Adipocyte (in vitro differentiated cells): ENCODE measurements at places on chromosomes 13 and 19.

GRCh38 chr19:33114312-33114711 is 17.6 kb upstream of the WDR88 start:
- DNase-seq: no peak

DNA sequence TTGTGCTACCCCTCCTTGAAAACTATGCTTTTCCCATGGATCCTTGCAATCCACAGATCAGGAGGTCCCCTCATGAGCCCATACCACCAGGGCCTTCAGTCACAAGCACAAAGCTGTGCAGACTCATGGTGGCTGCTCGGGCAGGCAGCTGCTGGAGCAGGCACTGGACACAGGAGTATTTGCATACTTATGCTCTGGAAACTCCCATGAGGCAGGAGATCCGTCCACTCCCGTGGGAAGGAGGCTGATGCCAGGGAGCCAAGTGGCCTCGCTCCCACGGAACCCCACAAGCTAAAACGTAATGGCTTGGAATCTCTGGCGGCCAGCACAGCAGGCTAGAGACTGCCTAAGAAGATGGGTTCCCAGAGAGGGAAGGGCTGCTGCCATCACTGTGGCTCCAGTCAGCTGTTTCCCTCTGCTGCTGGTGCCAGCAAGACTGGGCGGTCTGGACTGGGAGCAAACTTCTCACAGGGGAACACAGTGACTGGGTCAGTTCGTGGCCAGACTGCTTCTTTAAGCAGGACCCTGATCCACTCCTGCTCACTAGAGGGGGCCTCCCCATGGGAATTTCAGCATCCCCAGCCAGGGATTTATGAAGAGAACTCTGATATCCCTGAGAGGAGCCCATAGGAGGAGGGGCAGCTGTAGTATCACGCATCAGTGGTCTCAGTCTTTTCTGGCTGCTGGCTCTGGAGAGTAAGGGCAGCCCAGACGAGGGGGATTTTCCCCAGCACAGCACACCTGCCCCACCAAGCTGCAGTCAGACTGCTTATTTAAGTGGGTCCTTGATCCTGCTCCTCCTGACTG is 370.3 kb upstream of the ATXN8OS start:
- DNase-seq: no peak

DNA sequence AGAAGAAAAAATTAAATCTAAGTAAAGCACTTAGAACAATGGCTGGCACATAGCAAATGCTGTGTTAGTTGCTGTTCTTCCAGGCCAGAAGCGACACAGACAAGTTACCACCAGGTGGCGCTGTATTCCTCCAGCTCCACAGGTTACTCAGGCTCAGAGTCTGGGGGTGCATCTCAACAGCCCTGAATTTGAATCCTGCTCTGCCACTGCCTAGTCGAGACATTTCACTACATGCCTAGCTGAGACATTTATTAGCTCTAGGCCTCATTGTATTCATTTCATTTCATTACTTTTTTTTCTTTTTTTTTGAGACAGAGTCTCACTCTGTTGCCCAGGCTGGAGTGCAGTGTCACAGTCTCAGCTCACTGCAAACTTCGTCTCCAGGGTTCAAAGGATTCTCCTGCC is 16.4 kb upstream of the CYP2B6 start:
- peak; percentile 89 for DNase-seq

DNA sequence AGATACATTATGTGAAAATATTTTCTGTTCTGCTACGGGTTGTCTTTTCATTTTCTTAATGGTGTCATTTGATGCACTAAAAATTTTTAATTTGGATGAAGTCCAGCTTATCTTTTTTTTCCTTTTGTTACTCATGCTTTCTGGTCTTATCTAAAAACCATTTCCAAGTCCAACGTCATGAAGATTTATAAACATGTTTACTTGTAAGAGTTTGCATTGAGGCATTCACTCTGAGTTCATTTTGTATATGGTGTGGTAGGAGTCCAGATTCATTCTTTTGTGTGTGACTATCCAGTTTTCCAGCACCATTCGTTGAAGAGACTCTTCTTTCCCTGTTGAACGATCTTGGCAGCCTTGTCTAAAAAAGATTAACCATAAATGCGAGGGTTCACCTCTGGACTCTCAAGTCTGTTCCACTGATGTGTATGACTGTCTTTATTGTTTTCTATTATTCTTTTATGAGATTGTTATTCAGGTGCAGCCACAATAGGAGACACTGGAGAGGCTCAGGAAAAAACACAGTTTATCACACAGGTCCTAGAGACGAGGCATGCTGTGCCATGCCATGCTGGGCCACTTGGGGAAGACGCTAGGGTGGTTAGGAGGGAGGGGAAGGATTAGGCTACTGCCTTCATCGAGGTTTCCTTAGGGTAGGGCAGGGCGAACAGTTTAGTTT is 35.0 kb downstream of the NAA16 start:
- DNase-seq: no peak

DNA sequence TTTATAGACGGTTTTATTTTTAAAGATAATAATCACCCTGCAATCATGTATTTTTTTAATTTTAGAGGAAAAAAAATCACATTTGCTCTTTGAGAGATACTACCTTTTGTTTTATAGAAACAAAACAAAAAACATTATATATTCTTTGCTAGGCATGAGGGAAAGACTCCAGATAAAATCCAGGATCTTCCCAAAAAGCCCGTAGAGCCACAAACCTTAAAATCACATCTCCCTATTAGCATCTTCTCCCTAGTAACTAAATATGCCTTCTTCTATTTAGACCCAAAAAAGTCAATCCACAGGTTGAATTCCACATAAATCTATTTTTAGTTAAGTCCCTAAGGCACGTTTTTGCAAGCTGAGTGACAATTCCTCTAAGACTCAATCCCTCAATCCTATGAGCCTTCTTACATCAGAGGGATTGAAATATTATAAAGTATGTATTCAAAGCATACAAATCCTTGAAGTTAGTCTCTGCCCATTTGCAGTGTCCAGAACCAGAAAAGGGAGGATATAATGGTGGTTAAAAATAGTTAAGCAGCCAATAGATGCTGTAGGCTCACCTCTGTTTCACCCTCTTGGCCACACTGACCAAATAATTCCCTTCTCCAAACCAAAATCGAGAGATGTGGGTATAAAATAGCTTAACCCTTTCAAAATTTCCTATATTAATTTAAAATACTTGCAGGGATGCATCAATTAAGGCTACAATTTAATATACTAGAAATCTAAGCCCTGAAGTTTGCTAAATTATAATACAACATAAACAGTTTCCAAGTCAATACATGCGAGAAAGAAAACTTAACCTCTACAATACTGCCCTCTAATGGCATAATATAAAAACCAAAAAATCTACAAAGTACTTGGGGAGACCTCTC is 64.0 kb downstream of the SERP2 start:
- peak; percentile 85 for DNase-seq

- DNase-seq: peak; percentile 12
Observed at GRCh38 chr13:29454931-29455481, 140.5 kb downstream of the SLC7A1 start.

- no peak for DNase-seq
Observed at GRCh38 chr19:411723-412355, 2.9 kb upstream of the C2CD4C start.

GRCh38 chr19:48627201-48627864 is 8.0 kb downstream of the SPHK2 start:
- no peak for DNase-seq

- DNase-seq: no peak
Observed at GRCh38 chr13:109684824-109685202, 101.6 kb downstream of the IRS2 start.

DNA sequence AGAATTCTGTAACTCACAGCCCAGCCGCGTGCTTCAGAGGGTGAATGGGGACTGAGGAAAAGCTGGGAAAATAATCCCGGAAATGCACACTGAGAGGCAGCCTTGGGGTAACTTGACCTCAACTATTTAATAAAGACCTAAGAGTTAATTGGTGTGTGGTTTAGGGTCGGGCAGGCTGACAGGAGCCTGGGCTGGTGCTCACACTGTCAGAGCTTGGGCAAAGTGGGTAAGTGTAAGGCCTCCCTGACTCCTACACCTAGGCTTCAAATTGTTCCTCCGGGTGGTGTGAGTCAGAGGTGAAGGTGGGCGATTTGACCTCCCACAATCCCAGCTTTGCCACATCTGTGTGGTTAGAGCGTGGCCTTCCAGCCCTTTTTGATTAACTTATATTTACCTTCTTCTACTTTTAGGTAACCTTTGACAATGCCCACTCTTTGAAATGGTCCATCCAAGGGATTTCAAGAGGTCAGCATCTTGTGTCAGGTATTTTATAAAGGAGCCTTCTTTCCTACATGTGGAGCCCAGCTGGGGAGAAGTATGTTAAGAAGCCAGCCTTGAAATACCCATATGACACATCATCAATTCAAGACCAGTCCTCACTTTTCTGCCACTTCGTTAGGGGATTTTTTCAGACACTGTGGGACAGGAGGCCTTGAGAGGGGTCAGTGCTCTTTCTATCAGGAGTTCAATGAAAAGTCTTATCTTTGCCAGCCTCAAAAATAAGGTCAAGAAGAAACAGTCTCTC is 114.2 kb downstream of the NUFIP1 start:
- no peak for DNase-seq

GRCh38 chr13:21240586-21240985 is 64.1 kb downstream of the MRPL57 start:
- DNase-seq: peak; percentile 35

DNA sequence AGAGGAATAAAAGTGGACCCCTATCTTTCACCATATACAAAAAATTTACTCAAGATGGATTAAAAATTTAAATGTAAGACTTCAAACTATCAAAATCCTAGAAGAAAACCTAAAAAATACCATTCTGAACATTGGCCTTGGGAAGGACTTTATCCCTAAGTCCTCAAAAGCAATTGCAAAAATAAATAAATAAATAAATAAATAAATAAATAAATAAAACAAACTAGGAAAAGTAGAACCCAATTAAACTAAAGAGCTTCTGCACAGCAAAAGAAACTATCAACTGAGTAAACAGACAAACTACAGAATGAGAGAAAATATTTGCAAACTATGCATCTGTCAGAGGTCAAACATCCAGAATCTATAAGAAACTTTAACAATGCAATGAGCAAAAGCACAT is 874.9 kb upstream of the PCDH20 start:
- no peak for DNase-seq

DNA sequence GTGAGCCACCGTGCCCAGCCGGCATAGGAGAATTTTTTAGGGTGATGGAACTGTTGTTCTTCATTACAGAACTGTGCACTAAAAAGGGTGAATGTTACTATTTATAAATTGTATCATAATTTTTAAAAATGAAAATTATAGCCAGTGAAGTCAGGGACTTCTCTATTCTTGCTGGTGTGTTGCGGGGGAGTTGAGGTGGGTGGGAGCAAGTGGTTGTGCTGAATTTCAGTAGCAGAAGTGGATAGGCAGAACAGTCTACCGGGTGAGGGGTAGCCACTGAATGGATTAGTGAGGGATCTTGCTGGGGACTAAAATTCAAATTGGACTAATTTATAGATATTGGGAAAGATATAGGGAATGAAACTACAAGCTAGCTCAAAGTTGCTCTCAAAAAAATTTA is 74.0 kb downstream of the CAB39L start:
- DNase-seq: no peak

- no peak for DNase-seq
Observed at GRCh38 chr13:20803180-20803965, 29.6 kb upstream of the EEF1AKMT1 start.

DNA sequence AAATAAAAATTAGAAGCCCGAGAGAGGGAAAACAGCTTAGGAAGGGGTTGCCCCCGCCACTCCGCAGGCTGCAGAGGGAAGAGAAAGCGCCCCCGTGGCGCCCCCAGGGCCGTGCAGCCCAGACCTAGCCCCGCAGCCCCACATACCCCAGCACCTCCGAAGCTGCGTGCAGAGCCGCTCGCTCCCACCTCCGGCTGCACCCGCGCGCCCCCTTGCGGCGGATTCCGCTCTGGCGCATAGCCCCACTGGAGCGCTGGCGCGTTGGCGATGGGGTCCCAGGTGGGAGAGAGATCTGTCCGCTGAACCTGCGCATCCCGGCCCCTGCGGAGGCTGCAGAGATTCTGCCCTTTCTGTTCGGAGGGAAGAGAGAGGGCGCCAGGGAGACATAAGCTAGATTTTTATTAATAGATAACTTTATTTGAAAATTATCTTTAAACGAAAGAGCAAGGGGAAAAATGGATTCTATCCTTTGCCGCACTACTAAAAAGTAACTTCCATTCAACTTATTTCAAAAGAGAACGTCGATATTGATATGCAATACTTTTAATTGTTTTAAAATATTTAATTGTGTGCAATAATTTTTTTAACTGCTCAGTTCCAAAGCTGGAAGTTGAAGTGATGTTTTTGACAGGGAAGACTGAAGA is 11.7 kb upstream of the CLN5 start:
- DNase-seq: peak; percentile 90

DNA sequence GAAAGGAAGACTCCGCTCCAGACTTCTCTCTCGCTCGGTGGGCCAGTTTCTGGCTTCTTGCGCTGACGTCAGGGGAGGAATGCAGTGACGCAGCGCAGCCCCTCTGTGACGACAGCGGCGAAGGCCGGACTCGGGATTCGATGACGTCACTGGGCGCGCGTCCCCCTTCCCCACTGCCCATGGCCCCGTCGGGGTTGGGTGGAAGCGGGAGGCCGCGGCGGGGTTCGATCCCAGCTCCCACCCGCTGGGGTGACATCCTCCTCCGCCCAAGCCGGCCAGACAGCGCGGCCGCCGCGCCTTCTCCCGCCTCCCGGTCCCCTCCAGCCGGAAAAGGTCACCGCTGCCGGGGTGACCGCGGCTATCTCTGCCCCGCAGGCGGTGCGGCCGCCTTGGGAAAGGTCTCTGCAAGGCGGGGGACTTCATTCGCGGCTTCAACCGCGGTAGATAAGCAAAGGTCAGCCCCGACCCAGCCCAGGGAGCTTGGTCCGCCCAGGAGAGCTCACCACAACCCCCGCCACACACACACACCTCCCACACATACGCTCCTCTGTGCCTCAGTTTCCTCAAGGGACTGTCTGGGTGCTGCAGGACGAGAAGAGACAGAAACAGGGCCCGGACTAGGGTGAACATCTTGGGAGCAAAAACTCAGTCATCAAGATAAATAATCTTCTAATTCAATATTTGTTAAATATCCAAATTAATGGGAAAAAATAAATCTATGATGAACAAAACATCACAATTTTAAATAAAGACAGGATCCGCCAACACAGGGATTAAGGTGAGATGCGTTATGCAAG is 844 bp upstream of the RFX1 start:
- DNase-seq: peak; percentile 95
